ACHN (cell line): ENCODE measurements at places on chromosomes 7 and 10.

GRCh38 chr10:11156480-11156879, 138.8 kb downstream of the CELF2 start:
- no peak for DNase-seq

DNA sequence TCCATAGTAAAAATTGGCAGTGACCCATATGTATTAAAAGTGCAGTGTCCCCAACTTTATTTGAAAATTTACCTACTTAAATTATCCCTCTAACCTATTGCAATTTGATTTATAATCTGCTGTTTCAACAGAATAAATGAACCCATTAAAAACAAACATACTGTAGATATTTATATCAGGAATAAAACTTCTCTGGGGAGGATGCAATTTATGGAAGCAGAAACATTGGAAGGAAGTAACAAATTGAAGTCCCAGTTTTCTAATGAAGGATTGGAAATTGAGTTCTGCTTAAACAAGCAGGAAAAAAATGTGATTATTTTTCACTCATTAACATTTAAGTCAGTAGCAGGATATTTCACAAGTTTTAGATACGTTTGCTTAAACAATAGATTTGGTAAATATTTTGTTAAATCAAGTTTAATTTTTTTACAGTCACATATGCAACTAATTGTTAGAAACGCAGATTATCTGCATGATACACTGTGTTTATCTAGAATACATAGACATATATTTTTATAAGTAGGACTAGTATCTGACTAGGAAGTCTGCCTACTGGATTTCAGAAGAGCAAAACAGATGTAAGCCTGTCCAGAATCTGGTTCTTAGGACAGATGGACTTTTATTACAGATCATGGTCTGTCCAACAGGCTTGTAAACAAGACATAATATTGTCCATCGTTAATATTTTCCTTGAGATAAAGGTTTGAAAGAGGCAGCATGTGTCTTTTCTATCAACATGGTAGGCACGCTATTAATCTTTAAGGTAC, 5.3 kb downstream of the AGMO start:
- DNase-seq = no peak

GRCh38 chr10:63562857-63563256, 41.7 kb downstream of the REEP3 start:
- no peak for DNase-seq

DNA sequence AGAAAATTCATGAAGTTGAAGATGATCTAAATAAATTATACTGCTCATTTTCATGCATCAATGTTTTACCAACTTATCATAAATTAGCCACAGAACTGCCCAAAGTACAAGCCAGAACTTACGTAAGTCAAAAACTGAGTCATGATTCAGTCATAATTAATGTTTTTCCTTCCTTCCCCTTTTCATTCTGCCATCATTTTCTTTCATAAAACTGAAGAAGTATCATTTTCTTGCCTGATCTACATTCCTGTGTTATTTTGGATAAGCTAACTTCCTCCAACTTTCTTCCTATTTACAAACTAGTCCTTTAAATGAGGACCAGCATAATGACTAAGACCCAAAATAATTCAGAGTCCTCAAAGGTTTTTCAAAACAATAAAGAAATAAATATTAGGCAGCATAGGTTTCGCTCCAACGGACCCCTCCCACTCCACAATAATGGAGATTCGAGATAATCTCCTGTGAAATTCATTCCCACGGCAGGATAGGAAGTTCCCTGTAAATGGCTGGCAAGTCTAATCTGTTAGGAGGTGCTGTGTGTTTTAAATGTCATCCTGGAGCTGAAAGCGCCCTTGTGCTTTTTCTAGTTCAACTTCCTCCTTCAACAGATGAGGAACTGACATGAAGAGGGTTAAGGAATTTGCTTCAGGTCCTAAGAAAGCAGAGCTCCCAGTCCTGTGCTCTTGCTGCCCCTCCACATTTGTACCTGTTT, 218.9 kb downstream of the DOCK4 start:
- no peak for DNase-seq

GRCh38 chr7:24665564-24666294, 91.5 kb downstream of the GSDME start:
- DNase-seq = peak; percentile 76

DNA sequence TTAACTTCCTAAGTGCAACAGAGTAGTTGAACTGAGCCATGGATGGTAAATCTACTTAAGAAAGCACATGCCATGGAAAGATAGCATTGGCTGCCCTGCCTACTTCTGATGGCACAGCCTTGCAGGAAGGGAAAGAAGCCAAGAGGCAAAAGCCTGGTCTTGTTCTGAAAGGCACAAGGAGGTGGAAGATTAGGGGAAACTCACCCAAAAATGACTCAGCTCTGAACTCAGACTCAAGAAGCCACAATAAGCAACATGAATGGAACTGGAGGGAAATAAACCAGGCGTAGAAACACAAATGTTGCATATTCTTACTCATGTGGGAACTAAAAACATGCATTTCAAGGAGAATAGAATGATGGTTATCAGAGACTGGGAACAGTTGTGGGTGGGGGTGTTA, 20.8 kb upstream of the ALOX5 start:
- no peak for DNase-seq

DNA sequence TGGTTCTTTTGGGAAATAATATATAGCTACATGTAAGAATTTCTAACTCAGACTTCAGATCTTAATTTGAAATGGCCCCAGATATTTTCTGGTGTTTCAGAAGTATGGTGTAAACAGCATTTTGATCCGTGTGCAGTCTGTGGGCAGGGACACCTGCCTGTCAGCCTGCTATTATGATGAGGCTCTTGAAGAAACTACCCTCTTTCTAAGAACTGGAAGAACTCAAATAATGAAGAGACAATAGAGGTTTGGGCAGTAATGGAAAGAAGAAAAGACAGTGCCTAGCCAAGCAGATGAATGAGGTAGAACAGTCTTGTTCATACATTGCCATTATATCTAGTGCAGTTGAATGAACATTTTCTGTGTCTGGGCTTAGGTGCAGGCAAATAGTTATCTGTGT, 256.6 kb downstream of the ARHGAP21 start:
- peak; percentile 17 for DNase-seq

DNA sequence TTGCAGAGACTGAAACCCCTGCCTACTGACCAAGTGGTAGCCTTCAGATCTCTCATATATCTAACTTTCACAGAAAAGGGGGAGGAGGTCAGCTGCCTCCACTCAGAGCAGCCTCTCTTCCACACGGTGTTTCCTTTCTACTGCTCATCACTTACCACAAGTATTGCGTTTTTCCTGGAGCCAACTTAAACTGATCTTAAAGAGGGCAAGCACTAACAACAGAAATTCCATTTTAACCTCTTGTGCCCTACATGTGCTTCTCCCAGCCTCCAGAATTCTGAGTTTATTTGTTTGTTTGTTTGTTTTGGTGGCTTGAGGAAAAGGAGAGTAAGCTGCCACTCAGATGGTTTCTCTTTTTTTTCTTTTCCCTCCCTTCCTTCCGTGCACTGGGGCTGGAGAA, 19.1 kb downstream of the SKIDA1 start:
- no peak for DNase-seq

DNA sequence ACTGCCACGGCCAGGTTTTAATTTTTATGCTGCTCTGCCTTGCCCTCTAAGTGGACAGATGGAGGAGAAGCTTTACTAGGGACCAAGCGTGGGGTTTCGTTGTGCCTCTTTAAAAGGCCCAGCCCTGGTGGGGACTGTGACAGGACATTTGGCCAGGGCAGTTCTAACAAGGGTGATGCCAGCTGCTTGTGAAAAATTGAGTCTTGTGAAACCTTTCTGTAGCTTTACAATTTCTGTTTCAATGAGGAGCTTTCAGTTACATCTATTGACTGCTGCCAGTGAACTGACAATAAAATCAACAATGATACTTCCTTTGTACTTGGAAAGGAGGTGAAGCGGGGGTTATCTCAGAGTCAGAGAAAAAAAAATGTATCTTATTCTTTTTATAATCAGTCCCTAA, 233.1 kb upstream of the CSTF2T start:
- DNase-seq = no peak
